ENCODE measurements at places on chromosomes 11 and 22.

DNA sequence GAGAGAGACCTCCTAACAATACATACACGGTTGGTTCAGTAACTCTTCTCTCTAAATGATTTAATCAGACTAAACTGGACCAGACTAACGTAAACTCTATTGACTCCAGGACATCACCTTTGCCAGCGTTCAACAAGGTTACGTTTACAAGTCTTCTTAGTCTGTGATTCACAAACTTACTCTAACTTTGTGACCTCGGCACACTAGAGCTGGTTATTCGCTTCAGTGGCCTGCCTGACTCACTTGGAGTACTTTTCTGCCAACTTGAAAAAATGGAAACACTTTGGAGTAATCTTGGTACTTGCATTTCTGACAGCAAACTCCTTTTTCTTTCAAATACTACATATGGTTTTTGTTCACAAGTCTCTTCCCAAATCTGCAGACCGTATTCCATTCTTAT is 26.2 kb downstream of the MTMR2 start:
- peak; percentile 79 for DNase-seq

- DNase-seq = peak; percentile 76
Observed at GRCh38 chr11:16806791-16807190, 68.3 kb downstream of the C11orf58 start.

GRCh38 chr11:83520849-83521248 is 234.7 kb upstream of the CCDC90B start:
- no peak for DNase-seq

GRCh38 chr22:40345815-40346184 is 500 bp upstream of the ADSL start:
- DNase-seq = peak; percentile 48

DNA sequence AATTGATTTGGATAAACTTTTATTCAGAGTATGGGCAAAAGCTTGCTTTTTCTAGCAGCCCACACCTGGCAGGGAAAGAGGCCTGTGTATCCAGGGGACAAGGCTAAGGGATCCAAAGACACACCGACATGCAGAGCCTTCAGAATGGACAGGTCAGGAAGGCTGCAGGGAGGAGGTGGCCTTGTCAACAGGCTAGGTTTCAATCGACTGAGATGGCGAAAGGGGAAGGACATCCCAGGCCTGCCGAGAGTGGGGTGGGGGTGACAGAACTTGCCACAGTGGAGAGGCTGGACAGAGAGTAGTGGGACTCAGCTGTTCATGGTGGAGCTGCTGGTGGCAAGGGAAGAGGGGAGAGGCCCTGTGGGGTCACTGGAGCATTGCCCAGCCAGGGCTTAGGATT is 5.3 kb upstream of the SLC39A13 start:
- no peak for DNase-seq

DNA sequence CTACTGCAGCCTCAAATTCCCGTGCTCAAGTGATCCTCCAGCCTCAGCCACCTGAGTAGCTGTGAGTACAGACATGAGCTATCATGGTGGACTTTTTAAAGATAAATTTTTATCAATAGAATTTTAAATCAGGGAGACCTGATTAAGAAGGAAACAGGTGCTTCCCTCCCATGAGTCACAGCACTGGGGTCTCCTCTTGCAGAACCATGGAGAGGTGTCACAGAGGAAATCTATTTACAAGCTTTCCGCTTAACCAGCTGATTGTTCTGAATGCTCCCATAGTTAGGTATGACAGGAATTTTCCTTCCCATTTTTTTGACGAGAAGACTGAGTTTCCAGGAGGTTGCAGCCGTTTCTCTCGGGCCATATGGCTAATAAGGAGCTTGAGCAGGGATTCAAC is 516.1 kb downstream of the MIAT start:
- no peak for DNase-seq

DNA sequence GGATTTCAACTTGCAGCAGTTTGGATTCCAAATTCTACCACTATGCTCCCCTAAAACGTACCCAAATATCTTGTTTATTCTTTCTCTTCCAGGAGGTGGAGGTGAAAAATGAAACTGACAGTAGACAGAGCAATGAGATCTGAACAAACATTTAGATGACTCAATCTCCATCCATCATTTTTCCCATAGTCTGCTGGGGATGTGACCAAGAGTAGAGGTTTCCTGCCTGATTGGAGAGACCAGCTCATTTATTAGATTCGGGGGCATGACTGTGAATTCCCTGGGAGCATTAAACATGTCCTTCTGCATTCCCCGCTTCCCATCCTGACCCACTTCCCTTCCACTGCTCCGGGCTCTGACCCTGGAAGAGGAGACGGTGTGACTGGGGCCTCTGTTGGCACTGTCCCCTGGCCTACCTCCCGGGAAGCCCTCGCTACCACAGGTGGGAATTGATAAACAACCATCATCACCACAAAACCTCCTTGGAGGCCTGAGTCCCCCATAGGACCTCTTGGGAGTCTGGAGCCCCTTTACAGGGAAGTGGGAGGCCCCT is 20.3 kb downstream of the DKK3 start:
- peak; percentile 88 for DNase-seq

DNA sequence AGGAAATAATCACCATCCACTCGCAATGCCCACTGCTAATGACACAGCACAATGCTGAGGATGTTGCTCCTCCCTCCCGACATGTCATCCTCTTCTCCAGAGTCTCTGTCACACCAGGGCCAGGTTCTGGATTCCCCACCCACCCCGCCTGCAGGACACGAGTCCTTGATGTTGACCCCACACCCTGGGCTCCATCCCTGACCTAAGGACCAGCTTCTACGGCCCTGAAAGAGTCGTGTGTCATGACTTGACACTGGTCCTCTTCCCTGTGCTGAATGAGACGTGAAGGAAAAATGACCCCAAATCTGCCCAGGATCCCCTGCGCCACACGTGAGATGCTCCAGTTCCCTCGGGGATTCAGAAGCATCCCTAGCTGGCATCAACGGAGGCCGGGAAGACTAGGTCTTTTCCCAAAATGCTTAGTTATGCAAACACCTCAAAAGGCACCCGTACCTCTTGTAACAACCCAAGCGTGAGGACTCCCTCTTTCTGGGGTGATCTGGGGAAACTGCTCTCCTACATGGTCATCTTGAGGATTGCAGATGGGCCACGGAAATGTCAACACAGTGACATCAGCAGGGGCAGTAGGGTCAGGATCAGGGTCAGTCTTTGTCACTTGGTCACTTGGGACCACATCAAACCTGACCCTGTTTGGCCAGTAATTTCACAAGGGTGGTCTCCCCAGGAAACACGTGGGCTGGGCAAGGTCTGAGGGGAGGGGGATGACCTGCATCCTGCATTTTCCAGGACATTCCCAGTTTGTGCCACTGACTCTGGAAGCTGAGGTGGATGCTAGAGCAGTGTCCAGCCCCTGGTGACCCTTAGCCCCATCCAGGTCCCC is 42.0 kb downstream of the IGLL5 start:
- DNase-seq = no peak

GRCh38 chr11:110939471-110939870 is 227.2 kb upstream of the ARHGAP20 start:
- DNase-seq = peak; percentile 61

GRCh38 chr11:8870411-8871170 is 40.4 kb upstream of the AKIP1 start:
- peak; percentile 80 for DNase-seq

DNA sequence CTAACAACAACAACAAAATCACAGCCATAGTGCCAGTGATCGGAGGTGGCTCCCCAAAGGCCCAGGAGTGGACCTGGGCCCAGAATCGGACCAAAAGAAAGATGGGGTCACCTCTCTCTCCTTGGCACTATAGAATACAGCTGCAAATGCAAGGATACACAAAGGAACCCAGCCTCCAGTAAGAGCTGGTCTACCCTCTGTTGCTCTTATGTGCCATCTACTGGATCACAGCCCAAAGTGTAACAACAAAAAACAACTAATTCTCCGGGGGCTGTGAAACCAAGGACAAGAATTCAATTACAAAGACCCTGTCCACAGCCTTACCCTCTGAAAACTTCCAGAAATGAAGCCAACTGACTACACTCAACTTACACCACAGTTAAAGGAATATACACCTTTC is 21.6 kb downstream of the OR8G5 start:
- DNase-seq = no peak

- no peak for DNase-seq
Observed at GRCh38 chr22:25069758-25070481, 117.4 kb downstream of the KIAA1671 start.

GRCh38 chr11:19819148-19819547 is 106.5 kb downstream of the NAV2 start:
- no peak for DNase-seq

DNA sequence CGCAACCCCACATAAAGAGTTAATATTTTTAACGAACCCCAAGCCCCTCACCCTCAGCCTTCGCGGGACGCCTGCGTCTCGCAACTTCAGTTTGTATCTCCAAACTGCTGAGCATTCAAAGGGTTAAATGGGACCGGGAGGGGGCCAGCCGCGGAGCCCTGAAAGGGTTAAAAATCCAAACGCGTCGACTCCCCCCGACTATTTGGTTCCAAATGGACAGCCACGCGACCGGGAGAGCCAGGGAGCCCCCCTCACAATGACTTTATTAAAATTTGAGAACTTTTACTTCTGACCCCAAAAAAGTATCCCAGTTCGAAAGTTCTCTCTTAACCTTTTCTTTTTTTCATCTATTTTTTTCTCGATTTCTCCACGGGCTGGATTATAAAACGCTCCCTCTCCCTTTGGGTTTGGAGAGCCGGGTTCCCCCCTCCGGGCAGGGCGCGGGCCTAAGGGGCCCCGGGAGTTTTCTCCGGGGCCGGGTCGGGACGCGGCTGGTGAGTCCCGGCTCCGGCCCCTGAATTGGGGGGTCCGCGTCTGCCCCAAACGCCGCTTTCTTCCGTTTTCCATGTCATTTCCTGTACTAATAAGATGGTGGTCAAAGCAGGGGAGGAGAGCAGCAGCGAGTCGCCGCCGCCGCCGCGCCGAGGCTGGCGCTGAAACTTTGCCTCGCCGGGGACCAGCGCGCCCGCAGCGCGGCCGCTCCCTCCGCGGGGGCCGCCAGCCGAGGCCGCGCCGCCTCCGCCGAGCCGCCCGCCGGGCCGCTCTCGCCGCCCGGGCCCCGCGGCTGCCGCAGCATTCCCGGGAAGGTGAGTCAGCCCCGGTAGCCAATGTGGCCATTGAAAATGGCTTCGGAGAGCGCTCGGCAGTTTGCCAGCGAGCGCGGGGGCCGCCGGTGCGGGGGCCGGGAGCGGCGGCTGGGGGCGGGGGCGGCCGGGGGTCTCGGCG is at the start of gene PRDM11:
Gene PRDM11, plus strand, starts transcription at position 568 of the 945 bp plus-strand sequence. CDS start 35,128 bp downstream, outside the sequence.
- peak; percentile 77 for DNase-seq

- DNase-seq = no peak
Observed at GRCh38 chr11:44752300-44752699, 25.5 kb downstream of the TSPAN18 start.

GRCh38 chr11:75237050-75237449 is 3.5 kb upstream of the TPBGL start:
- DNase-seq = no peak

Data from iris pigment epithelial cell (primary cell).